ENCODE measurements at places on chromosomes 1 and 21.

- peaks cover under 1% of the 10 kb centered on the region for H3K36me3 ChIP-seq
- H3K27ac ChIP-seq, result peak overlapping the region; percentile 95
- H3K4me1 ChIP-seq, result peaks cover 66% of the 10 kb centered on the region
- no peaks in the 10 kb centered on the region for H3K27me3 ChIP-seq
- H3K4me3 ChIP-seq, result peak overlapping the region; percentile 11
Observed at GRCh38 chr1:202280595-202280994, 61.1 kb downstream of the UBE2T start.

GRCh38 chr1:88221411-88221810 lies 462.7 kb upstream of the PKN2 start:
- no peak overlapping the region for H3K4me3 ChIP-seq
- H3K27me3 ChIP-seq, result no peaks in the 10 kb centered on the region
- DNase-seq, result no peak
- no peaks in the 10 kb centered on the region for H3K36me3 ChIP-seq

DNA sequence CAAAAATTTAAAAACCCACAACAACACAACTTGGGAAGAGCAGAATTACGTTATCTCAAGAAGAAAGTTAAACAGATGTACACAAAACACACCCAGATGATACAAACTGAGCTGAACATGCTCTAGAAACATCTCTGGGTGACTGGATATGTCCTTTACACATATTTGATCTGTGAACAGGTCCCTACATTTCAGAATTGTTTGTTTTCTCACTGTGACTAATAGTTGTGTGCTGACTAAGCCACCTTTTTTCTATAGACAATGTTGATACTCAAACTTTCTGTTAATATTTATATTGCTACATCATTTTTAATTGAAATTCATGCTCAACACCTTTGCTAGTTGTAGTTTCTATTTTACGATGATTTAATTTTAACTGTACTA lies 1.0 kb upstream of the F11R start:
- peak overlapping the region; percentile 81 for H3K4me3 ChIP-seq
- H3K36me3 ChIP-seq, result no peaks in the 10 kb centered on the region
- DNase-seq, result no peak

- DNase-seq, result no peak
- H3K4me1 ChIP-seq, result peaks cover 69% of the 10 kb centered on the region
- peak overlapping the region; percentile 79 for H3K4me3 ChIP-seq
- H3K27me3 ChIP-seq, result no peaks in the 10 kb centered on the region
Observed at GRCh38 chr1:22452481-22452957, 868 bp downstream of the ZBTB40 start.

- no peak overlapping the region for H3K4me3 ChIP-seq
- no peaks in the 10 kb centered on the region for H3K27me3 ChIP-seq
- peaks cover 5% of the 10 kb centered on the region for H3K4me1 ChIP-seq
- no peak for DNase-seq
- H3K36me3 ChIP-seq, result no peaks in the 10 kb centered on the region
Observed at GRCh38 chr1:8586438-8586837, 231.0 kb downstream of the RERE start.

GRCh38 chr1:218613105-218613504 lies 268.0 kb downstream of the TGFB2 start:
- H3K4me1 ChIP-seq, result no peaks in the 10 kb centered on the region
- H3K36me3 ChIP-seq, result peaks cover 4% of the 10 kb centered on the region
- H3K27me3 ChIP-seq, result no peaks in the 10 kb centered on the region
- no peak for DNase-seq
- no peak overlapping the region for H3K4me3 ChIP-seq

DNA sequence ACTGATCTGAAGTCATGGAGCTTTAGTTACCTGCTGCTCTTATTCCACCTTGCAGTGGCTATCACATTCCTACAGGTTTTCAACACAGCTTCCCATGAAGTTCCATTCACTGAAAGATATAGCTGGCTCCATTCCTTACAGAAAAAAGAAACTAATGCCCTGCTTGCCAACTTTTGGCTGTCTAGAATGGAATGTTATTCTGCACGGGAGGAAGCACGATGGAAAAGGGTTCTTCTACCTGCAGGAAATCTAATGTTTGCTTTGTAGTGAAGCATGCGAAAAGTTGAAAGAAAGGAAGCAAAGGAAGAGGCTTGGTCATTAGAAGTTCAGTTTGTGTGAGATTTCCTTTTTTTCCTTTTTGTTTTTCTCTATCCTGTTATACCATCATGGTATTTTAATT lies 32.6 kb downstream of the GIPC2 start:
- no peaks in the 10 kb centered on the region for H3K36me3 ChIP-seq
- no peak overlapping the region for H3K4me3 ChIP-seq
- no peak for DNase-seq
- H3K27ac ChIP-seq, result peak overlapping the region; percentile 45
- no peaks in the 10 kb centered on the region for H3K27me3 ChIP-seq

DNA sequence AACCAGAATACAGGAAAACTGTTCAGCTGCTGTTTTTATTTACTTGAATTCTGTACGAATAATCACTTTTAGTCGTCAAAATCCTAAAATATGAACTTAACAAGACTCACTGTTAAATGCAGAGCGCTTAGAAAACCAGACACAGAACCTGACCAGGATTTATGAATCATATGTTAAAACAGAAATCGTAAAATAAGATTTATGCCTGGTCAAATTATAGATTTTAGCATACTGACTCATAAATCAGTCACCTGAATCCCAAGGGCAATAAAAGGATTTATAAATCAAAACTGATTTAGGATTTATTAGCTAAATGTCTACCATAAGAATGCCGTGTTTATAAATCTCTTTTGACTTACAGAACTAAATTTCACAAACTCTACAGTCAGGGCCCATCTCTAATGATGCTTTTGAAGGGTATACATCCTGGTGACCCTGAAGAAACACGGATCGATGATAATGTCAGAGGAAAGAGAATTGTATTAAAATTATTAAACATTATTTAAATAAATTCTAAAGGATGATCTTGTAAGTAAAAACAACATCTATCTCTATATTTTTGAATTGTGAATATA lies 28.8 kb downstream of the CYYR1 start:
- no peak overlapping the region for H3K27ac ChIP-seq
- no peak overlapping the region for H3K4me3 ChIP-seq
- no peaks in the 10 kb centered on the region for H3K27me3 ChIP-seq
- no peak for DNase-seq

- no peak overlapping the region for H3K27ac ChIP-seq
- H3K4me1 ChIP-seq, result no peaks in the 10 kb centered on the region
- H3K27me3 ChIP-seq, result peaks cover 11% of the 10 kb centered on the region
- H3K4me3 ChIP-seq, result no peak overlapping the region
Observed at GRCh38 chr1:167432780-167433179, 85.5 kb downstream of the CD247 start.

DNA sequence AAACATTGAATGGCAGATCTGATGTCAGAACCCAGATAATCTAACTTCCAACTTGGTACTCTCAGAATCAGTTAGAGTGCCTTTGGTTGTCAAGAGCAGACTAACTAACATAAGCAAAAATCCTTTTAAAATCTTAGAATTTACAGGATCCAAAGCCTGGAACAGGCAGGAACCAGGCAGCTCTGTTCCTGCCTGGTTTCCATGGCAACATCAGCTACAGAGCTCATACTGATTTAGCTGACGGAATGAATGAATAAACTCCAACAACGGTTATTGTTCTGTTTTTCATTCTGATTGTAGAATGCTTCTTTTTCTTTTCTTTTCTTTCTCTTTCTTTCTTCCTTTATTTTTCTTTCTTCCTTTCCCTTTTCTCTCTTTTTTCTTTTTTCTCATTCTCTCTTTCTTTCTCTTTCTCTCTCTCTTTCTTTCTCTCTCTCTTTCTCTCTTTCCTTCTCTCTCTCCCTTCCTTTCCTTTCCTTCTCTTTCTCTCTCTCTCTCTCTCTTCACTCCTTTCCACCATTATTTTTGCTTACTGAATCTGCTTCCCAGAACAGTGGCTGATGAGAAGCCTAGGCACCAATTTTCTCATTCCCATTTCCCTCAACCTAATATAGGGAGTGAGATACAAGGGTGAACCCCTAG lies 121.6 kb downstream of the RGS7 start:
- H3K27ac ChIP-seq, result peak overlapping the region; percentile 48
- DNase-seq, result no peak
- peaks cover 13% of the 10 kb centered on the region for H3K4me1 ChIP-seq
- no peaks in the 10 kb centered on the region for H3K27me3 ChIP-seq
- no peak overlapping the region for H3K4me3 ChIP-seq

DNA sequence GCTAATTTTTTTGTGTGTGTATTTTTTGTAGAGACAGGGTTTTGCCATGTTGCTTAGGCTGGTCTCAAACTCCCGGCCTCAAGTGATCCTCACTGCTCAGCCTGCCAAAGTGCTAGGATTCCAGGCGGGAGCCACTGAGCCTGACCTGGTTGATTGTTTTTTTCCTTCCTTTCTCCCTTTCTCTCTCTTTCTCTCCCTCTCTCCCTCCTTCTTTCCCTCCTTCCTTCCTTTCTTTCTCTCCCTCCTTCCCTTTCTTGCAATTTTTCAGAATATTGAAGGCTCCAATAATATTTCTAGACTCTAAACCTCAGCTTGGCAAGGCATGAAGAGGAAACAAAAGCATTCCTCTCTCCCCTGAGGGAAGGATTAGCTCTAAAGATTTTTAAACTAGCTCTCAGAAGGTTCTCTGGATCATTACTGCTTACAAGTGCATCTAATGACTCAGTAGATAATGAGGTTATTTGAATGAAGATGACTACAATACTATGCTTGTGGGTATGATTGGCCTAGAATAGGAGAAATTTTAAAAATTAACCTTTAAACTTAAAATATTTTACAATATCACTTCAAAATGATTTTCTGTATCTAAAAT lies 68.5 kb upstream of the GADD45A start:
- no peak overlapping the region for H3K27ac ChIP-seq
- no peak overlapping the region for H3K4me3 ChIP-seq
- H3K27me3 ChIP-seq, result no peaks in the 10 kb centered on the region
- peaks cover 21% of the 10 kb centered on the region for H3K4me1 ChIP-seq
- H3K36me3 ChIP-seq, result no peaks in the 10 kb centered on the region

DNA sequence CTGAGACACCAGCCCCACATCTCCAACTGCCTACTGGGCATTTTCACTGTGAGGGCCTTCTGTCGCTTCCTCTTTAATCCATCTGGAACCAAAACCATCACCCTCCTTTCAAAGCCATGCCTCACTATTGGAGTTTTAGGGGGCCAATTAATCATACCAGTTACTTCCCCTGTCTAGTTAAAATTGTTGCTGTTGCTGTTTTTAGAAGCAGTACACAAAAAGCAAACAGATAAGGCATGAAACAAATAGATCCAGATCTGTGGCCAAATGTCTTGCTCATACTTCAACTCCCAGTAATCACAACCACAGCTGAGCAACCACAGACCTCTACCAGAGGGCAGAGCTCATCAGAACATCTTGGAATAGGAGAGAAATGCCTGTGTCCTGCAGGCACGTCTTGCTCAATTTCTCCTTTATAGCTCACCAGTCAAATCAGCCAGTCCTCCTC lies 133.8 kb upstream of the C1orf105 start:
- peak overlapping the region; percentile 86 for H3K27ac ChIP-seq
- no peak overlapping the region for H3K4me3 ChIP-seq
- peaks cover 43% of the 10 kb centered on the region for H3K4me1 ChIP-seq
- H3K36me3 ChIP-seq, result peaks cover 2% of the 10 kb centered on the region
- H3K27me3 ChIP-seq, result no peaks in the 10 kb centered on the region
- no peak for DNase-seq

DNA sequence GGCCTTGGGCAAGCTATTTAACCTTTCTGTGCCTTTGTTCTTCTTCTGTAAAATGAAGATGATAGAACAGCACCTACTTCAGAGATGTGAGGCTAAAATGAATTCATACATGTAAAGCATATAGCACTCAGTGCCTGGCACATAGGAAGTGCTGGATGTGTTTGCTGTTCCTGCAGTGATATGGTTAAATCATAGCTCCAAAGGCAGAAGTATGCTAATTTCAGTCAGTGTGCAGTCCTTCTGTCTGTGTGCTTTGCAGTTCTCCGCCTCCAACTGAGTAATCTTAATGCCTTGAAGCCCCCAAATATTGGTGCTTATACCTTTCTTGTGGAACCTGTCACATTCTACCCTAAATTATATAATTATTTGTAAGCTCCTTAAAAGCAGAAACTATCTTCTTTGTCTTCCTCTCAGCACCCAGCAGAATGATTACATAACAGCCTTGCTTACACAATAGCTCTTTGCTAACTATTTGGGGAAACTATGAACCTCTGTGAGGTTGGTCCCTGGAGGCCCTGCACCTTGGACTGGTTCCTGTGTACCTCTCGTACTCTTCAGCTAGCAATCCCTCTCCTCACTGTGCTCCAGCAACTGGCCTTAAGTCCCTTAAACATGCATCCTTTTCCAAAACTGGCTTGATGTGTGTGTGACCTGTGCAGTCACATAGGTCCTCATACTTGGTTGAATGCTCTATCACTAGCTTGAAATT lies 57.0 kb upstream of the CACYBP start:
- H3K27ac ChIP-seq, result no peak overlapping the region
- H3K27me3 ChIP-seq, result no peaks in the 10 kb centered on the region
- DNase-seq, result no peak
- H3K4me3 ChIP-seq, result no peak overlapping the region

DNA sequence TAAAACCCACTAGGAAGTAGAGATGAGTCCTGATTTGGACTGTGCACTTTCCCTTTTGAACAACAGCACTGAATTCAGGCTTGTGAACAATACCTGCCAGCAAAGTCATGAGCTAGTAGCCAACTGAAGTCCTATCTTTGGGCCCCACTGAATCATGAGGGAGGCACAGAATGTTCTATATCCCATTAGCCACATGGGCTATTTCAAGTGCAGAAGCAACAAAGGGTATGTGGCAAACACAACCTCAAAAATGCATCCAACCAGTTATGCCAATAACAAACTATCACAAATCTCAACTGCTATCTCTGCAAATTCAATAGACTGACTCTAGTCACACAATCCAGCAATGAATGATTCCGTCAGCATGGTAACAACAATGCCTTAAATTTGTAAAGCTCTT lies 276.0 kb downstream of the MRPL39 start:
- no peak overlapping the region for H3K4me3 ChIP-seq
- H3K27me3 ChIP-seq, result no peaks in the 10 kb centered on the region
- H3K27ac ChIP-seq, result no peak overlapping the region
- H3K4me1 ChIP-seq, result peaks cover 17% of the 10 kb centered on the region

GRCh38 chr1:75275631-75276030 lies 141.4 kb downstream of the LHX8 start:
- H3K27ac ChIP-seq, result no peak overlapping the region
- H3K4me3 ChIP-seq, result no peak overlapping the region
- no peak for DNase-seq
- peaks cover 3% of the 10 kb centered on the region for H3K27me3 ChIP-seq
- no peaks in the 10 kb centered on the region for H3K4me1 ChIP-seq
- no peaks in the 10 kb centered on the region for H3K36me3 ChIP-seq

- H3K27me3 ChIP-seq, result no peaks in the 10 kb centered on the region
- no peaks in the 10 kb centered on the region for H3K4me1 ChIP-seq
- no peak overlapping the region for H3K4me3 ChIP-seq
- H3K36me3 ChIP-seq, result no peaks in the 10 kb centered on the region
- no peak overlapping the region for H3K27ac ChIP-seq
Observed at GRCh38 chr1:17735793-17736192, 19.3 kb upstream of the ACTL8 start.

DNA sequence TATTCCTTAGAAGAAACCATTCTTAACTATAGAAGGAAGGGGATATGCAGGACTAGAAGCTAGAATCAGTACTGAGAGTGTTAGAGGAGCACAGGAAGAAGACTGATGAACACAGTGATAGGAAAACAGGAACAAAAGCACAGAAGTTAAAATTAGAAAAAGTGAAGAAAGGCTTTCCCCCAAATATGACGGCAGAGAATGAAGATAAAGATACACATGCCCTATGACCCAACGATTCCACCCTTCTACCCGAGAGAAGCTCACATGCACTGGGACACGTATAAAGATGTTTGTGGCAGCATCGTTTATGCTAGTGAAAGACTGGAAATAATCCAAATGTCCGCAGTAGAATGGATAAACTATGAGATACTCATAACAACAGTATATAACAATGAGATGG lies 74.2 kb downstream of the DTL start:
- no peak overlapping the region for H3K27ac ChIP-seq
- H3K36me3 ChIP-seq, result no peaks in the 10 kb centered on the region

Data from osteocyte (in vitro differentiated cells).